CD14-positive monocyte (primary cell): ENCODE measurements at places on chromosomes 2 and 18. TPM values are rescaled to one million over a fixed set of nuclear protein-coding genes. Genes with fewer than 3 reads are reported as not detected.

Gene EFR3B
- polyA plus RNA-seq = not detected in 2 replicates

DNA sequence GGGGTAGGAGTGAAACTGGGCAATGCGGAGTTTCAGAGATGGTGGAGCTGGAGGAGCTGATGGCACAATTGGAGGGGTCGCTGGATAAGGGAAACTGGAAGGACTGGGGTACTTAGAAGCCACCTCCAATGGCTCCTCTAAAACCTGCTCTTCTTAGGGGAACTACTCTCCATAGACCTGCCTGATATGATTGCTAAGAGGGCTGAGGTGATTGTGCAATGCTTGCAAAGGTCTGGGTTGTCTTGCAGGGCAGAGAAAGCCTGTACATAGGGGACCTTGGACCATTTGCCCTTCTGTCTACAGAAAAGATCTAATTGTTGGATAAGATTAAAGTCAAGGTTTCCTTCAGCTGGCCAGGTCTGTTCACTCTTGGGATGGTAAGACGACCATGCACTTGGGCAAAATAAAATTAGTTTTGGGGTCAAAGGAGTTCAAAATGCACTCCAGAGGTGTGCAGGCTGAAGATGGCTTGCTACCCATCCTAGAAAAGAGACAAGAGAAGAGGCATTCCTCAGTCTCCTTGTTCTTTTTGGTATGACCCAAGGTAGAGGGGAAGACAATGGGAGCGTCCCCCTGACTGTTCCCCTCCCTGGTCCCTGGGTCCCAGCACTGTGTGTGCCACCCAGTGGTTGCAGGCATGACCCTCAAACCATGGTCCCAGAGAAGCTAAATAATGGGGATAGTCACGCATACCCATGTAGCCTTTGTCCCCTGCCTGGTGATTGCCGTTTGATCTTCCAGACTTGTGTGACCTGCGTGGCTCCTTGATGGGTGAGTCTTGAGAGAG, 41.1 kb downstream of the STK17B start:
- H3K4me3 ChIP-seq = peak overlapping the region; percentile 12
- no peaks in the 10 kb centered on the region for H3K27me3 ChIP-seq
- no peak for DNase-seq
- no peak overlapping the region for H3K27ac ChIP-seq
- H3K36me3 ChIP-seq = peaks cover 9% of the 10 kb centered on the region
- no peaks in the 10 kb centered on the region for H3K4me1 ChIP-seq

GRCh38 chr2:232926431-232926939, 56.4 kb downstream of the SNORC start:
- DNase-seq = no peak
- no peak overlapping the region for H3K27ac ChIP-seq
- H3K27me3 ChIP-seq = peaks cover 65% of the 10 kb centered on the region

DNA sequence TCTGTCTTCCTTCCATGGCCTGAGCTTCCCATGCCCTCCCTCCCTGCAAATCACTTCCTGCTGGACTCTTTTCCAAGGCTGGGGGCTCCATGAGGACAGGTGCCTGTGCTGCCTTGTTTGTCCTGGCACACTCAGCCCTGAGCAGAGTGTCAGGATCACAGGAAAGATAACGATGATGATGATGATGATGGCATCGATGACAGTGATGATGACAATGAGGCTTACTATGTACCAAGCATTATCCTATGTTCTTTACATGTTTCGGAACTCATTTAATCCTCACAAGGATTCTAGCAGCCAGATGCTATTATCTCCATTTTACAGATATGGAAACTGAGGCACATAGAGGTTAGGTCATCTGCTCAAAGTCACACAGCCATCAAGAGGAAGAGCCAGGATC, 170.0 kb downstream of the CTIF start:
- no peaks in the 10 kb centered on the region for H3K27me3 ChIP-seq
- no peak for DNase-seq
- H3K36me3 ChIP-seq = no peaks in the 10 kb centered on the region
- peaks cover 15% of the 10 kb centered on the region for H3K4me1 ChIP-seq

Gene IL1A
- polyA plus RNA-seq = not detected

Gene CAPN14
- polyA plus RNA-seq = not detected

DNA sequence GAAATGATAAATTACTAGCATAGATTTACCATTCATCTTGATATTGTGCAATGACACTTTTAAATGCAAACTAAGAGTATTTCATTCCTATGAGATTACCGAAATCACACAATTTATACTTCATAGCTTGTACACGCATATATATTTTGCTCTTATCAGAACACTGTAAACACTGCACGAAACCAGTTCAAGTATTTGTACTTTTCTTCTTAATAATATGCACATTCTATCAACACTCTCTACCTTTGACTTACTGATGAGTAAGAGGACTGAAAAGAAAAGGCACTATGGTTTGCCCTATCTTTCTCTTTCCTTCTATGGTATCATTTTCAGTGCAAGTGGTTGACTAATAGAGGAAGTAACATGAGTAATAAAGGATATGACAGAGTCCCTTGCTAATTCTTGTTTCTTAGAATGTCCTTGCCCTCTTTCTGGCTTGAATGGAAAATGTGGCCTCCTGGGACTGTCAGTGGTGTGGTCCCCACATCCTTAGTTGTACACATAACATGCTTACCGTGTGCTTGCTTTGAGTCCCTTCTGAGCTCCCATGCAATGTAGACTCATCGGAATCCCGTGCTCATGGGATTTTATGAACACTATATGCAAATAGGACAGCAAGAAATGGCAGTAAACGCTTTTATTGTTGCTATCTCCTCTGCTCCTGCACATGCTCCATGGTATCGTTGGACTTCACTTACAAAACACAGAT, 363.5 kb upstream of the TNP1 start:
- H3K36me3 ChIP-seq = no peaks in the 10 kb centered on the region
- peaks cover 62% of the 10 kb centered on the region for H3K4me1 ChIP-seq
- peak; percentile 76 for DNase-seq
- peak overlapping the region; percentile 60 for H3K27ac ChIP-seq
- H3K27me3 ChIP-seq = peaks cover 77% of the 10 kb centered on the region

DNA sequence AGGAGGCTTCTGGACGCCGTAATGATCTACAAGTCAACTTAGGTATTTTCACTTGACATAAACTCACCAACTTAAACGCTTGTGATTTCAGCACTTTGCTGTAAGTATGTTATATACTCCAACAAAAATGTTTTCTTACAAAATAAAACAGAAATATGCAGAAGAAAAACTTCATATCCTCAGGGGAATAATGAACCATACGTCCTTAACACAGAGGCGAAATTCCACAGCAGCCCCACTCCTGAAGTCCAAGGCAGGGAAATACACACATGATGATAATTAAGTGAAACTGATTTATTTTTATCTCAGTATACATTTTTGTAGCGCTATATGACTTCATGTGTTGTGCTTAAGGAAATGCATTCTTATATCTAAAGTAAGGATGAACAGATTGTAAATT, 335.4 kb upstream of the VWC2L start:
- no peak overlapping the region for H3K27ac ChIP-seq
- DNase-seq = no peak
- H3K27me3 ChIP-seq = no peaks in the 10 kb centered on the region
- no peaks in the 10 kb centered on the region for H3K4me1 ChIP-seq
- no peaks in the 10 kb centered on the region for H3K36me3 ChIP-seq

Gene EDAR
- not detected for polyA plus RNA-seq

GRCh38 chr2:45291296-45291701, 282.0 kb upstream of the SIX2 start:
- no peak overlapping the region for H3K27ac ChIP-seq
- H3K27me3 ChIP-seq = no peaks in the 10 kb centered on the region
- DNase-seq = no peak
- H3K4me1 ChIP-seq = no peaks in the 10 kb centered on the region
- H3K4me3 ChIP-seq = no peak overlapping the region

Gene CTDP1
- polyA plus RNA-seq = 9.1 TPM

Gene REG3A
- polyA plus RNA-seq = not detected in 2 replicates

GRCh38 chr2:235665661-235666212, 171.9 kb downstream of the AGAP1 start:
- no peaks in the 10 kb centered on the region for H3K4me1 ChIP-seq
- peaks cover 28% of the 10 kb centered on the region for H3K27me3 ChIP-seq
- H3K27ac ChIP-seq = no peak overlapping the region

Gene SKOR2
- not detected for polyA plus RNA-seq

GRCh38 chr2:127196998-127197397, 23.1 kb downstream of the CYP27C1 start:
- no peak overlapping the region for H3K4me3 ChIP-seq
- H3K27ac ChIP-seq = no peak overlapping the region
- no peak for DNase-seq
- H3K36me3 ChIP-seq = no peaks in the 10 kb centered on the region

Gene DUSP19
- 0.04 and 0.13 TPM in 2 replicates for polyA plus RNA-seq

DNA sequence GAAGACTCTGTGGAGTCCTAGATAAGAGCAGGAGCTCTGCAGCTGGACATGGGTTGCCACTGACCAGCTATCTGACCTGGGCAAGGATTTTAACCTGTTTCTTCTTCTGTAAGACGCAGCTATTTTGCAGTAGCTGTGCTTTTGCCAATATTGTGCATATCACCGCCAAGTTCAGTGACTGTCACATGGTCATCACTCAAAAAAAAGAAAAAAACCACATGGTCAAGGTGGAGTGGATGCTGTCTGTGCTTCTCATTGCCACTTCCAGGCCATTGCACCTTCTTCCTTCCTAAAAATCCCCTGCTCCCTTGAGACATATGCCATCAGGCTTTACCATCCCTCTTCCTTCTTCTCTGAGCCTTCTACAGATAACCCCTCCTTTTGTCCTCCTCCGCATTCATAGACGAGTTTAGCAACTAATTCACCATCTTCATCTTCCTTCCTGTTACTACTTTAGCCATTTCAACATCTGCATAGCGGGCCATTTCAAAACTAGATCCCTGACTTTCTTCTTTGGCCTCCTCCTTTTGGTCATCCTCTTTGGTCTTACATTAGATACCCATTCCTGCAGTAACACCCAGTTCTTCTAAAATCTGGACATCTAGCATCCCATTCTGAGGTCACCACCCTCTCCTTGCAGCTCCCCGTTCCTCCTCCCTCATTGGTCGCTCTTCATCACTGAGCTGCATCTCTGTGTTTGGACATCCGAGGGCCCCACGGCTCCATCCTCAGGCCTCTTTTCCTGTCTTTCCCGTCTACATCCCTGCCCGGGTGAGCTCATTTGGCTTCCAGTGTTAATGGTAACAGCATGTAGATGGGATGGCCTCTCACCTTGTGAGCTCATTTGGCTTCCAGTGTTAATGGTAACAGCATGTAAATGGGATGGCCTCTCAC, 17.8 kb downstream of the RNF144A start:
- peak overlapping the region; percentile 27 for H3K4me3 ChIP-seq
- DNase-seq = no peak
- H3K4me1 ChIP-seq = peaks cover 16% of the 10 kb centered on the region
- H3K36me3 ChIP-seq = no peaks in the 10 kb centered on the region

Gene THOC1
- 8.9 TPM for polyA plus RNA-seq

Gene ACADL
- not detected for polyA plus RNA-seq

DNA sequence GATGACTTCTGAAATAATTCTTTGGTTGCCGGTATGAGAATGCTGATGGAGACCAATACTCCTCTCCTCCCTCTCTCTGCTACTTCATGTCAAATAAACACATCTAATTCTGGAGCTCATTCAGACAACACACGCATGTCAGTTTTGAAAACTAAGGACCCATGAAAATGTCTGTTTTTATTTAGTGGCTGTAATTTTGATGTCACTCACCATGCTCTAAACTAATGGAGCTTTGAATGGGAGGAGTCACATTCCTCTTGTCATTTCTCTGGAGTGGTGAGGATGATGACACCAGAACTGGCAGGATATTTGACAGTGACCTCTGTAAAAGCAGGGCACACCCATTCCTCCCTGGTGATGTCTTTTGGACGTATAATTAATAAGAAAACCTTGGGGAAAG, 163.0 kb downstream of the PHLPP1 start:
- H3K27me3 ChIP-seq = no peaks in the 10 kb centered on the region
- H3K4me1 ChIP-seq = no peaks in the 10 kb centered on the region
- H3K36me3 ChIP-seq = no peaks in the 10 kb centered on the region
- H3K4me3 ChIP-seq = no peak overlapping the region
- no peak for DNase-seq

Gene C1QL2
- polyA plus RNA-seq = not detected in 2 replicates

- no peak overlapping the region for H3K4me3 ChIP-seq
- no peak for DNase-seq
- no peaks in the 10 kb centered on the region for H3K27me3 ChIP-seq
- H3K27ac ChIP-seq = no peak overlapping the region
Observed at GRCh38 chr18:58831606-58832005, 33.1 kb upstream of the ZNF532 start.

- no peak for DNase-seq
- no peak overlapping the region for H3K27ac ChIP-seq
- H3K36me3 ChIP-seq = peaks cover 42% of the 10 kb centered on the region
- no peak overlapping the region for H3K4me3 ChIP-seq
Observed at GRCh38 chr18:46856973-46857372, 60.3 kb downstream of the PIAS2 start.

GRCh38 chr18:24968238-24968775, 383.7 kb downstream of the ZNF521 start:
- H3K4me3 ChIP-seq = no peak overlapping the region
- H3K27ac ChIP-seq = no peak overlapping the region
- DNase-seq = no peak
- H3K4me1 ChIP-seq = peaks cover 9% of the 10 kb centered on the region

- no peak for DNase-seq
- no peak overlapping the region for H3K4me3 ChIP-seq
- no peak overlapping the region for H3K27ac ChIP-seq
Observed at GRCh38 chr18:8808001-8808400, 102.6 kb downstream of the MTCL1 start.

Gene SPHKAP
- not detected for polyA plus RNA-seq

Gene REEP1
- not detected in 2 replicates for polyA plus RNA-seq

GRCh38 chr2:48320742-48321141, 209.2 kb upstream of the STON1 start:
- H3K27ac ChIP-seq = peak overlapping the region; percentile 80
- DNase-seq = peak; percentile 45
- no peaks in the 10 kb centered on the region for H3K27me3 ChIP-seq
- no peaks in the 10 kb centered on the region for H3K36me3 ChIP-seq
